ENCODE measurements at places on chromosomes 6 and 20.
A peak's percentile ranks its signal among the peaks of the same experiment; 100 is the strongest.

GRCh38 chr6:35319346-35320030 is 21.9 kb downstream of the DEF6 start:
- no peak for DNase-seq

GRCh38 chr20:50447817-50448216 is 62.4 kb upstream of the PTPN1 start:
- DNase-seq = no peak

DNA sequence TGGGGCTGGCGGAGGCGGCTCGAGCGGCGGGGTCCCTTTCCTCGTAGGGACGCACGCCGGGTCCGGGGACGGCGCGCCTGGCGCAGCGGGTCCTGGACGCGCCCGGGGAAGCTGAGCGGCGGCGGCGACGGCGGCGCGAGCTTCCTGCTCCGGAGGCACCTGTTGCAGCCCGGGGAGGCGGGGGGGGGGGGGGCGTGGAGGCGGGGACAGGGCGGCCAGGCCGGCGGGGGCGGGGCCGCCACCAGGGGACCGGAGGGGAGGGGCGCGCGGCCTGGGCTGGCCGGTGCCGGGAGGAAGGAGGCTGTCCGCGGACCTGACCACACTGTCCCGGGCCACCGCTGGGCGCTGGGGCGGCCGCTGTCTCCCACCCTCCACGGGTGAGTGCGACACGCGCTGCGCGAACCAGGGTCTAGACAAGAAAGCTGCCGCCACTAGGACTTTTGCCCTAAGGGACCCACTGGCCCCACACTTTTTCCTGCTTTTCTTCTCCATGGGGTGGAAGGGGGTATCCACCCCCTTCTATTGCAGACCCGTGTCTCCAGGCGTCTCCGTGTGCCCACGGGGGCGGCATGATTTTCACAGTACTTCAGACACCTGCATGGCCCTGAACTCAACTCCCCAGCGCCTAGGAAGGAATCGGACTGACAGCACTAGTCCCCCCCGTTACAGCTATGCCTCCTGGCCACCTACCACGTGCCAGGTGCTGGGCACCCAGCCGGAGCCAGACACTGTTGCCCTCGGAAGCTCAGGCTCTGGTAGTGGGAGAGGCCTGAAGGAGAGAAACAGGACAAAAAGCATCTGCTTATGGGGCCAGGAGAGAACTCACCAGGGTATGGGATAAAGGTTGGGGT is at the start of gene NFATC2:
NFATC2 (minus strand) TSS at position 149 of the 851 bp plus-strand sequence. CDS start 220 bp downstream, outside the sequence.
- no peak for DNase-seq

- DNase-seq = peak; percentile 10
Measured at GRCh38 chr6:8181951-8182845, 79.8 kb upstream of the EEF1E1 start.

- DNase-seq = no peak
Measured at GRCh38 chr6:163701762-163702161, 287.2 kb downstream of the QKI start.

- DNase-seq = no peak
Measured at GRCh38 chr6:170072246-170072645, 218.6 kb downstream of the DLL1 start.

GRCh38 chr20:346640-347316 is at the start of gene NRSN2:
Gene NRSN2, plus strand, starts transcription at chr20:347111. Its CDS starts 2,533 bp downstream, at chr20:349644.
- DNase-seq = peak; percentile 31

GRCh38 chr20:31606804-31607639 is 1.9 kb downstream of the ID1 start:
- no peak for DNase-seq

- no peak for DNase-seq
Measured at GRCh38 chr20:2300420-2300819, 4.6 kb downstream of the TGM3 start.

DNA sequence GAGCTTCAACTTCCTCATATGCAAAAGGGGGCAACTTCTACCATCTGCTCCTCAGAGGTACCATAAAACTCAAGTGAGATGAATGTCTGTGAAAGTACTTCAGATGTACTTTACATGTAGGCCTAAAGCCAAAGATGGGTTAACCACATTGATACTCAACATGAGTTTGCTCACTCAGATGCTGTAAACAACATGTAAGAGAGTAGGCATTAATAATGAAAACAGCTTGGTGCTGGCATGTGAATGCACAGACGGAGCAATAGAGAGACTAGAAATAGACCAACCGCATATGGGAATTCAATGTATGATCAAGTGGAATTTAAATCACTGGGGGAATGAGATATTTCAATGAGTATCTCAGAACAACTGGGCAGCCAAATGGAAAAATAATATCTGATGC is 143.8 kb upstream of the CDYL start:
- DNase-seq = no peak

DNA sequence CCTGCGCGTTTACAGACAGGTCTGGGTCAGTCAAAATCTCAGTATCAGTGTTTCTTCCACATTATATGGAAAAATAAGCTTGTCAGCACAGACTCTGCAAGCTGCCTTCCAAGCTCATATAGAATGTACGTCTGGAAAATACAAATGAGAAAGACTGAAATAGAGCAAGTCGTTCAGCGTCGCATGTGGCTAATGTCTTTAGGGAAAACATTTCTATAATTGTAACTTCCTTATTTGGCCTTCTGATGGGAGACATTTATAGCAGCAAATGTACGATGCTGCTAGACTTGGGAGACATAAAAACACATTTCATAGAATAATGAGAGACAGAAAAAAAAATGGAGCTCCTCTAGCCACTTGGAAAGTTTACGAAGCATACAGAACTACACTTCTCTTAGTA is 122.2 kb downstream of the KIF16B start:
- no peak for DNase-seq

DNA sequence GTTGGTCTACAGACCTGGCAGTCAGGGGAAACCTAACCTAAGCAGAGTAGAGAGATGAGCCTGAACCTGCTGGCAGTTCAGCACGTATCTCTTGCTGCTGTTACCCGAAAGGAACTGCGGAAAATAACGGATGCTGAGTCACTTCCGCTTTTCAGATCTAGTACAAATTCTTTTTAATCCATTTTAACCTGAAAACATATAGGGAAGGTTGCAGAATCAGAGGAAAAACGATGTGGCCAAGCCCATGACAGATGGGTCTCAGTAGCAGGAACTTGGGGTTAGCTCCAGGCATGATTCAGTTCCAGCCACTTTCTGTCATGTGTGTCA is 351.9 kb upstream of the PRND start:
- DNase-seq = no peak

DNA sequence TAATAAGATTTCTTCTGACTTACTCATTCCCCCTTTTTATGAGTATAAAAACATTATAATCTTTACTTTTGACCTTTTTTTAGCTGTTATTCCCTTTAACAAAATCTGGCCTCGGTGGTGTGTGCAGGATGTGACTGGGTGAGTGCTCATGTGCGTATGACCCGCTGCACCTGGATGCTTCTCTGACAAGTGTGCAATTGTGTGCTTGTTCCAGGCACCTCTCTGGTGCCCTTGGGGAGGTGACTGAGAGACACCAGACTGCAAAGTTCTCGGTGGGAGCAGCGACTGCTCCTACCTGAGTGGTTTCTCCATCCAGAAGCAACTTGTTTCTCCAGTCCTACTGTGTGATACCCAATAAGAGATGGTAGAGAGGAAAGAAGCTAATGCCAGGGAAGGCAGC is 65.0 kb downstream of the ISM1 start:
- DNase-seq = no peak

GRCh38 chr6:20455251-20455940 is 53.7 kb downstream of the E2F3 start:
- no peak for DNase-seq

GRCh38 chr20:33673410-33674293 is 576 bp downstream of the NECAB3 start:
- no peak for DNase-seq

DNA sequence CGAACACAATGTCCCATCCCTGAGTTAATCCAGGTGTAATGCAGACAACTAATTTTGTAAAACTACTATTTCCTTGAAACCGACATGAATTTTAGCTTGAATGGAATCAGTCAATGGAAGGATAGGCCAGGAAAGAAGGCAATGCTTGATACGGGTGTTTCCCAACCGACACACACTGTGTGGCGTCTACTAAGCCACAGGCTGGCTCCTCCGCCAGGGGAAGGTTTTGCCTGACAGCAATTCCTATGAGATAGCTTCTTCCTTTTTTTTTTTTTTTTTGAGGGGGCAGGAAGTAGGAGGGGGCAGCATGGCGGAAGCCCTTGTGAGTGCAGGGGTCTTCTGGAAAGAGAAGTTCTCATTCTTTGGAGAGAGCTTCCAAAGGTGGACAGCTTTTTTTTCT is 12.0 kb upstream of the LAMA4 start:
- DNase-seq = no peak

GRCh38 chr20:34437330-34437986 is 74.4 kb downstream of the ITCH start:
- DNase-seq = no peak
